MV-4-11 (cell line): ENCODE measurements at places on chromosomes 5 and 9.

GRCh38 chr9:3960661-3961144 lies 339.2 kb downstream of the GLIS3 start:
- DNase-seq = no peak

DNA sequence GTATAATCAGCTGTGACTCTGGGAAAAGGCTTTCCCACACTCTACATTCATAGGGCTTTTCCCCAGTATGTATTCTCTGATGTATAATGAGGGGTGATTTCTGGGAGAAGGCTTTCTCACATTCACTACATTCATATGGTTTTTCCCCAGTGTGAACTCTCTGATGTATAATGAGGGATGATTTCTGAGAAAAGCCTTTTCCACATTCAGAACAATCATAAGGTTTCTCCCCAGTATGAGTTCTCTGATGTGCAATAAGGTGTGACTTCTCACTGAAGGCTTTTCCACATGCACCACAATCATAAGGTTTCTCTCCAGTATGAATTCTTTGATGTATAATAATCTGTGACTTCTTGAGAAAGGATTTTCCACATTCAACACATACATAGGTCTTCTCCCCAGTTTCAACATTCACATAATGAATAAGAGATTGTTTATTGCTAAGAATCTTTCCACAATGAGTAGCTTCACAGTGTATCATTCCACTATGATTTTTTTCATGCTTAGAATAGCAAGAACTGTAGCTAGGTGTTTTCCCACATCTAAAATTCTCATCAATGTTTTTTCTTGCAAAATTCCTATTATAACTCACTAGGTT lies 26.7 kb upstream of the ZNF300 start:
- no peak for DNase-seq

DNA sequence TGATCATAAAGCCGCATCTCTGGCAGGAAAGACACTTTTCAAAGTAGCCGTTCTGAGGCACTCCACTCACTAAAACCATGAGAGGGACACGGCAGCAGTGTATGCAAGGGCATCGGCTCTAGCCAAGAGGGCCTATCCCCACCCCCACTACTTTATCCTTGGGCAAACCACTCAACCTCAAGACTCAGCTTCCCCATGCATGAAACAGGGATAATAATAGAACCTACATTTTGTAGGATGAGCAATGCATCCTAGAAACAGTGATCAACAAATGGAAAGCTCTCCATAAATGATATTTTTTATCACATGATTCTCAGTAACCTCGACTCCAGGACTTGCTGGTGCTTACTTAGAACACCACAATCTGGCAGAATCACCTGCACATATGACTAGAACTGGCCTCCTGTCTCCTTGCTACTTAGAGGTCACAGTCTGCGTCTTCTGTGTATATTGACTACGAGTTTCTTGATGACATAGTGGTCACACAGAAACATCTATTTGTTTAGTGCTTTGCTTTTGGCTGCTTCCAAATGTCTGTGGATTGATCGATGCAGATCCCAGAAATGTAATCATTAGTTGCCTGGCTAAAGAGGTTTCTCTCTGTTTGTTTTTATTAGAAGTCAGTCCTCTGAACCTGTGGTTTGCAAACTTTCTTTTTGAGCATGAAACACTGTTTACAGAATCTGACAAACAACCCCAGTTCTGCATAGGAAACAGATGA lies 102.1 kb downstream of the LHFPL2 start:
- DNase-seq = peak; percentile 9

DNA sequence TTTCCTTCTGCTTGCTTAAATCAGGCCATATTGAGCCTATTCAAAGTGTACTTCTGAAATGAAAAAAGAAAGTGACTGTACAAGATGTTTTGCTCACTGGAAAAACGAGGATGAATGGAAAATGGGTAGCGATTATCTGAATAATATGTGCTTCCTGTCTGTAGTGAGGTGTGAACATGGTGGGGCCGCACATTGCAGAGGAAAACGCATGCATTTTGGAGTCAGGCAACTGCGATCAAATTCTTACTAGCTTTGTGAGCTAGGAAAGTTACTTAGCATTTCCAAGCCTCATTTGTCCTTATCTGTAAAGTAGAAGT lies 73.0 kb upstream of the PRSS3 start:
- DNase-seq = no peak

DNA sequence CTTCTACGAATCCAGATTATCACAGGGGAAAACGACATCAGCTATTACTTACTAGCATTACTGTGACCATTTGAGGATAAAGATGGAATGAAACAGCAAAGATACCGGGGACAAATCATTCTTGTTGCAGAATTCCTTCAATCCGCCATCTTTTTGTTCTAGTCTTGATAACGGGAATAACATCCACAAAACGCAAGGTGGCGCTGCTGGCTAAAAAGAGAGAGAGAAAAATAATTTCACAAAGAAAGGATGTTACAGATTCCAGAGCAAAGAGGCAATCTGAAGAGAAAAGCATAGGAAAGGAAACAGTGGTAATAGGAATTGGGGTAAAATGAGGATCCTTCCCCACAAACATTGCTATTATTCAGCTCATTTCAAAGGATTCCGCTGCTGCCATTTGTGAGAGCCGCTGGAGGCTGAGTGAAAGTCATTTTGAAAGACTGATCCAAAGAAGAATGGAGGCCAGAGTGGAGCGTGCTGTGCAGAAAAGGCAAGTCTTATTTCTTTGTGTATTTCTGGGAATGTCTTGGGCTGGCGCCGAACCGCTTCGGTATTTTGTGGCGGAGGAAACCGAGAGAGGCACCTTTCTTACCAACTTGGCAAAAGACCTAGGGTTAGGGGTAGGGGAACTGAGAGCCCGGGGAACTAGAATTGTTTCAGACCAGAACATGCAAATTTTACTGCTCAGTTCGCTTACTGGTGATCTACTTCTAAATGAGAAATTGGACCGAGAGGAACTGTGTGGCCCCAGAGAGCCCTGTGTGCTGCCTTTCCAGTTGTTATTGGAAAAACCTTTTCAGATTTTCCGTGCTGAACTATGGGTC lies at the start of gene PCDHB7:
Gene PCDHB7, plus strand, starts transcription at position 264 of the 824 bp plus-strand sequence. Its CDS starts 192 bp downstream, at position 456.
- DNase-seq = no peak
